ENCODE measurements at places on chromosomes 11 and 22.

DNA sequence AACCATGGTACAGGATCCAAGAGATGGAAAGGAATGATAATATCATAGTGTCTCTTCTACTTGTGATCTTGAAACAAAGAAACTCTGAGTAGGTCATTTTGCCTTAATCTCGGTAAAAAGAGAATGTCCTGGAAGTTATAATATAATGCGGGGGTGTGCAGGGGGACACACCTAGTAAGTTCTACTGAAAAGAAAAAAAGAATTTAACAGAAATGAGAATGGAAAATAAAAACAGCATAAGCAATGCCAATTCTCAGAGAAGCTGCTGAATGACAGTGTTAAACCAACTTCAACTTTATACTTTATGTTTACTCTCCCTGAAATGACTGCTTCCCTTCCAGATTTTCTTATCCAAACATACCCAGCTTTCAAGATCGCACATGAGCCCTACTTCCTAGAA, 2.0 kb downstream of the HPS5 start:
- no peak for DNase-seq

- DNase-seq: no peak
These were observed 30.8 kb upstream of the PICK1 start for GRCh38 chr22:38026130-38027111.

GRCh38 chr11:112223121-112223520, 3.1 kb upstream of the PTS start:
- no peak for DNase-seq

GRCh38 chr22:19818324-19819207, 36.1 kb downstream of the GNB1L start:
- DNase-seq: no peak

GRCh38 chr11:14908214-14908880, 16.3 kb upstream of the CYP2R1 start:
- no peak for DNase-seq

- no peak for DNase-seq
These were observed 55.0 kb downstream of the DDI1 start for GRCh38 chr11:104091281-104092096.

DNA sequence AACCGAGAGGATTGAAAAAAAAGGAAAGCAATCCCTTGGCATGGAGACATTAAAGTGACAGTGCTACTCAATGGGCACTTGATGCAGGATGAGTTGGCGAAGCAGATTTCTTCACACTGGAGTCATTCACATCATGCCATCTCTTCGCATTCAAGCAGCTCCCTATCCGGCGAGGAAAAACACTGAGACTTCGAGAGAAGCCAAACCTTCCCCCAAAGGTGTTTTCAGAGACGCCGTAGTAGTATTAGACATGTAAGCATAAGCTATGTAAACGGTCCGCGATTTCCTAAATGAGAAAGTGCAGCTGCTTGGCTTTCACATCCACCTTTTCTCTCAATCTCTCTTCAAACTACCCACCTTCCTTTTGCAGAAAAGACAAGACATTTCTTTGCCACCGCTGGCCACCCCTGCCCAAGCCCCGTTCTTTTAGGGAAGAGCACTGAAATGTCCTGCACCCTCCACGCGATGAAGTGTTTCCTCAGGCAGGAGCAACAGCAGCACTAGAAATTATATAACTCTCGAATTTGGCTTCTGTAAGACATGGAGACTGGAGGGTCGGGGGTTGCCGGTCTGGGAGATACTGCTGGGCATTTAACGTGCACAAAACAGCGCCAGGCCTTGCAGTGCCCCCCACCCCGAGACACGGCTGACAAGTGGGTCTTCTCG, at the start of gene DLG2:
TSS of gene DLG2 (minus strand) at position 13 of the 666 bp plus-strand sequence.
- no peak for DNase-seq

DNA sequence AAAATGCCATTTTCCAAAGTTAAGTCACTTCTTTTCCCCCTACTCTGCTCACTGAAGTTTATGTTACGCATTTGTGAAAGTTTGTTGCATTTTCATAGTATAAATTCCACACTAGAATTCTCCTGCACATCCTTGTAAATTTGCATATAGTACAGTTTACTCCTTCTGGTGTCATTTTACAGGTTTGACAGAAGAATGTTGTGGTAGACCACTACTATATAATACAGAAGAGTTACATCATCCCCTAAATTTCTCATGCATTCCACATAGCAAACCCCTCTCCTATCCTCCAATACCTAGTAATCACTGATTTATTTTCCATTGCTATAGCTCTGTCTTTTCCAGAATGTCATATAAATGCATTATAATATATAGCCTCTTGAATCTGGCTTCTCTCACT, 64.5 kb downstream of the CCDC73 start:
- no peak for DNase-seq

DNA sequence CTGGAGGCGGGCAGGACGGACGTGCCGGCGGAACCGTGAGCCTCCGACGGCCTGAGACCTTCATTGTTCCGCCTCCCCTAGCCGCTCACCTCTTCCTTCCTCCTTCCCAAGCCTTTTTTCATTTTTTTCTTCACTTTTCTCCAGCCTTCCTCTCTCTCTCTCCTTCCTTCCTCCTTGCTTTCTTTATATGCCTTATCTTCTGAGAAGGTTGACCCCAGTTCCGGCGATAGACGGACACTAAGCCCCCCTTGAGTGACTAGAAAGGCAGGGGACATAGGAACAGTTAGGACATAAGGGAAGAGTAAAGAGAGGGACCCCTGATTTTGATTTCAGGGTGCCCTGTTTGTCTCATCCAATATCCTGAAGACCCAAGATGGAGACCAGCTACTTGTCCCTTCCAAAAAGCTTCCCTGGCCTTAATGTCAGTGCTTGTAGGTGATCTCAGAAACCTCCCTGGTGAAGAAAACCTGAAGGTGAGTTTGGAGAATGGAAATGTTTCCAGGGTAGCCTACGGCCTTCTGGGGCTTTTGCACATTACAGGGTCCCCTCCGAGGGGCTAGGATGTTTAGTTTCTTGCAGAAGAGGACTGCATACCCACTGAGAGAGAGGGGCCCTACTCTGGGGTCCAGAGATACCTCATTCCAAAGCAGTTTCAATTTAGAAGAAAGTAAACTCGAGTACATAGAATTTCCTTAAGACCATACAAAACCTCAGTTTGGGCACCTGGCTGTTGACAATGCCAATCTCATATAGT, 3.5 kb downstream of the ADM start:
- no peak for DNase-seq

- no peak for DNase-seq
These were observed 14.1 kb upstream of the FZD4 start for GRCh38 chr11:86969258-86969657.

DNA sequence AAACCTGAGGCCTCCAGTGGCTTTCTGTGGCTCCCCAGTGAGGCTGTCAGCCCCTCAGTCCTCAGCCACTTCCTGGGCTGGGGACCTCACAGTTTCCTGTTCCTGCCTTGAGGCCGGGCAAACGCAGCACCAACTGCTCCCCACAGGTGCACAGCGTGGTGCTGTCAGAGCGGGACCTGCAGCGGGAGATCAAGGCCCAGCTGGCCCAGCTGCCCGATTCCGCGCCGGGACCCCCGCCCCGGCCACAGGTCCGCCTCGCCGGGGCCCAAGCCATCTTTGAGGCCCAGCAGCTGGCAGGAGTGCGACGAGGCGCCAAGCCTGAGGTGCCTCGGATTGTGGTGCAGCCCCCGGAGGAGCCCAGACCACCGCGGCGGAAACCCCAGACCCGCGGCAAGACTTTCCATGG, 5.4 kb downstream of the TBC1D10C start:
- DNase-seq: no peak

DNA sequence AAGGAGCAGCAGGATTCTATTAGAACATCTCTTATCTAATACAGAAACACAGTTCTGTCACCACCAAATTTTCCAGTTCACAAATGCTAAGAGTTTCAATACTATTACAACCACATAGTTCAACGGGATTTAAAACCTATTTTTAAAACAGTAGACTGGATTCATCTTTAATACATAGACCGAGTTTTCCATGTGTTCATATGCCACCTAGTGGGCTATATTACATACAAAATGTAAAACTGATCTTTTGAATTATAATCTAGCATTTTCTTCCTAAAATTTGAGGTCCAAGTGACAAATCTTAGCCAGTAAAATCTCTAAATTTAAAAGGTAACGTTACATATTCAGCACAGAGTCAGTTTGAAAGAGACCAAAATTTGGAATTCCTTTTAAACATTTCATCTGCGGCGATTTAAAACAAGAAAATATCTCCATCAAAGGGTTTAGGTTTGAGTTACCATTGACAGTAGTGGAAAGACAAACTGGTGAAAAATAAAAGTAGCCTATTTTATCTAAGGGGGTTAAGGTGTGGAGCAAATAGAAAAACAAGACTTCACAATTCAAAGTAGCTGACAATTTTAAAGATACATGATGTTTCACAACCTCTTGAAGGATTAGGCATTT, 269.3 kb upstream of the MPPED2 start:
- no peak for DNase-seq

DNA sequence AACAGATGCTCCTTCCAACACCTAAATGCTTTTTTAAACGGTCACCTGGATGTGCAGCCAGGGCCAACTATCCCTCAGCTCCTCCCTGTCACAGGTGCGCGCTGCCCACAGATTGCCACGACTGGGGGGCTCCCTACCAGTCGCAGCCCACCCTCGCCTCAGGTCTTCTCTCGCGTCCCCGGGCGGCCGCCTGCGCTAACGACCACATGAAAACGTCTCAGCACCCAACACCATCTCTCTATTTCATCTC, 469 bp downstream of the ZBED5 start:
- DNase-seq: no peak

DNA sequence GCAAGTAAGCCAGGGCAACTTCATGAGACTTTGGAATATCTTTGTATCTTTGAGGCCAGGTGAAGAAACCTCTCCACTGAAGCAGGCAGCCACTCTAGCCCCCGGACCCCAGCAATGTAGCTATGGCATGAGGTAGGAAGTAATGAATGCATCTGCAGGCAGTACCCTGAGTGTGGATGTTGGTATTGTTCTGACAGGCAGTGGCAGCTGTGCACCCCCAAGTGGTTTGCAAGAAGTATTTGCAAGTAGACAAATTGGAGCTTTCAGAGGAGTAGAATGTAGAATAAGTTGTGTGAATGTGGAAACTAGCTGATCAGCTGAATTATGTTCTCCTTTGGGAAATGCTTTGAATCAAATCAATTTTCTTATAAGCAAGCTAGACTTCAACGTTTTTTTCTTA, 194.4 kb upstream of the PGR start:
- no peak for DNase-seq

- DNase-seq: no peak
These were observed 9.7 kb upstream of the RNF141 start for GRCh38 chr11:10550503-10551289.

GRCh38 chr22:42280140-42280539, 9.7 kb upstream of the TCF20 start:
- no peak for DNase-seq

GRCh38 chr22:43885786-43886185, 6.0 kb downstream of the PNPLA5 start:
- no peak for DNase-seq

- no peak for DNase-seq
These were observed 17.6 kb downstream of the OTOG start for GRCh38 chr11:17564687-17565042.

DNA sequence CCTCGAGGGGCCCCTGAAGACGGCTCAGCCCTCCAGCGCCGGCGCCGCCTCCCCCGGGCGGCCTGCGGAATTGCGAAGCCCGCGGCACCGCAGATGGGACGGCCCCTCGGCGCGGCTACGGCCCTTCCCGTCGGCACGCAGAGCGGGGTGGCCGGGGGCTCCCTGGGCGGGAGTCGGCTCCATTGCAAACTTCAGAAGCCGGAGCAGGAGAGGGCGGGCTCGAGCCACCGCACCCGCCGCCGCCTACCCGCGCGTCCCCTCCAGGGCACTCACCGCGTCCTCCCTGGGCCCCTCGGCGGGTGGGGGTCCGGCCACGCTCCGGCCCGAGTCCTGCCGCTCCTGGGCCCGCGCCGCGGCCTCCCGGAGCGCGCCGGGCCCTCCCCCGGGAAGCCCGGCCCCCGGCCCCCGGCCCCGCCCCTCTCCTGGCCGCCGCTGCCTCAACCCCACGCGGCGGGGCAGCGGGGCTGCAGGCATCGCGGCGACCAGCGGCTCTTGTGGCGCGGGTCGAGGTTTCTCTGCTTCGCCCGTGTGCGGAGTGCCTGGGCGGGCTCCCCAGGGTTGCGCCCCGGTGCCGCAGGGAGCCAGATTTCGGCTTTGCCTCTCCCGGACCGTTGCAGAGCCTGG, at the start of gene PACSIN3:
TSS of gene PACSIN3 (minus strand) at position 359 of the 624 bp plus-strand sequence. CDS start 3,707 bp downstream, outside the sequence.
- DNase-seq: no peak
